Small intestine (tissue), 16 donors: ENCODE measurements at places on chromosomes 7 and 10. TPM values are rescaled to one million over a fixed set of nuclear protein-coding genes. Genes with fewer than 3 reads are reported as not detected.

The HOXA3 gene
- polyA plus RNA-seq = 47.4 TPM

The AOC1 gene
- polyA plus RNA-seq = 325 TPM

The DDC gene
- 689 TPM for polyA plus RNA-seq

The C7orf57 gene
- 0.04 TPM for polyA plus RNA-seq

The ZNF25 gene
- 1.4 TPM for polyA plus RNA-seq

The FERD3L gene
- not detected for polyA plus RNA-seq
